ENCODE measurements at places on chromosomes 3 and 15. TPM values are rescaled to one million over a fixed set of nuclear protein-coding genes. Genes with fewer than 3 reads are reported as not detected.

ANKRD34C gene
- total RNA-seq, result not detected

CACNA1D gene
- 1.2 TPM for total RNA-seq

SLC9A9 gene
- total RNA-seq, result 0.22 TPM

ITIH1 gene
- not detected for total RNA-seq

HRG gene
- not detected for total RNA-seq

EFCC1 gene
- not detected for total RNA-seq

UNC13C gene
- total RNA-seq, result not detected

FOXB1 gene
- not detected for total RNA-seq

CRABP1 gene
- total RNA-seq, result 1.3 TPM

GRAMD1C gene
- 0.47 TPM for total RNA-seq

IL17RB gene
- 0.96 TPM for total RNA-seq

TPRG1 gene
- 0.23 TPM for total RNA-seq

EFCAB12 gene
- total RNA-seq, result 0.73 TPM

IQCF5 gene
- total RNA-seq, result not detected

CKMT1A gene
- 1.8 TPM for total RNA-seq

GPR62 gene
- not detected for total RNA-seq

GOLGA8S gene
- 0.18 TPM for total RNA-seq

WNT7A gene
- total RNA-seq, result 0.07 TPM

LMAN1L gene
- total RNA-seq, result not detected

Data from A549 treated with GW870086 at 1 μM for 4 hours (cell line).